ENCODE measurements at places on chromosomes 2 and 18.

DNA sequence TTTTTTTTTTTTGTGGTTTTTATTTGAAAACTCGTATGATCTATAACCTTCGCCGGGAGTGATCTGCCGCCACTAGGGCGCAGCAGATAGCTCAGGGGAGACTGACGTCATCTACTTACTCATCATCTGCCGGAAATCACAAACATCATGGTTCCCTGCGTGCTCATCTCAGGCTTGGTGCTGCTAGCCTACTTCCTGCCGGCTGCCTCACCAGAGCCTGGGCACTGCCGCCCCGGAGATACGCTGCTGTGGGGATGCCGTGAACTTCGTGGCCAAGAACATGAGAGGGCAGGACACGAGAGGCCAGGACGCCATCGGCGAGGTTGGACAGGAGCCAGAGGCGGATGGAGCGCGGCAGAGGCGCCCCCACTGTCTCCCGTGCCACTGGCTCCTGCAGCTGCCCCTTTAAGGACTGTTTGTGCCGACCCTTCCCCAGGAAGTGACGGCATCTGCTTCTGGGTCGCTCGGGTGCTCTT lies 68.8 kb downstream of the DOK6 start:
- no peak for DNase-seq

GRCh38 chr2:229050133-229050532 lies 221.0 kb downstream of the PID1 start:
- DNase-seq = no peak

DNA sequence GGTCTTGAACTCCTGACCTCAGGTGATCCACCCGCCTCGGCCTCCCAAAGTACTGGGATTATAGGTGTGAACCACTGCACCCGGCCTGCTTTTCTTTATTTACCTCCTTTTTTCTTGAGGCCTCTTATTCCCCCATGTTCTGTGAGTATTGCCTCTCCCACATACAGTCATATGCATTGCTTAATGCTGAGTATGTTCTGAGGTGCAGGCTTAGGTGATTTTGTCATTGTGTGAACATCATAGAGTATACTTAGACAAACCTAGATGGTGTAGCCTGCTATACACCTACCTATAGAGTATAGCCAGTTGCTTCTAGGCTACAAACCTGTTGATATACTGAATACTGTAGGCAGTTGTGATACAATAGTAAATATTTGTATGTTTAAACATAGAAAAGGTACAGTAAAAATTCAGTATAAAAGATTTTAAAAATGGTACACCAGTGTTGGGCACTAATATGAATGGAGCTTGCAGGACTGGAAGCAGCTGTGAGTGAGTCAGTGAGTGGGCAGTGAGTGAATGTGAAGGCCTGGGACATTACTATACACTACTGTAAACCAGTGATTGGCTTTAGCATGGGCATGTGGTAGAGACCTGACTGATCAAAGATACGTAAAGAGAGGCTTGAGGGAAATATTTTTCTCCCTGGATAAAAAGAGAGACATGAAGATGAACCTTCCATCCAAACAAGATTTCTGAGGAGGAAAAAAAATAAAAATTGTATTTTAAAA lies 17.6 kb downstream of the SLC39A10 start:
- DNase-seq = no peak

DNA sequence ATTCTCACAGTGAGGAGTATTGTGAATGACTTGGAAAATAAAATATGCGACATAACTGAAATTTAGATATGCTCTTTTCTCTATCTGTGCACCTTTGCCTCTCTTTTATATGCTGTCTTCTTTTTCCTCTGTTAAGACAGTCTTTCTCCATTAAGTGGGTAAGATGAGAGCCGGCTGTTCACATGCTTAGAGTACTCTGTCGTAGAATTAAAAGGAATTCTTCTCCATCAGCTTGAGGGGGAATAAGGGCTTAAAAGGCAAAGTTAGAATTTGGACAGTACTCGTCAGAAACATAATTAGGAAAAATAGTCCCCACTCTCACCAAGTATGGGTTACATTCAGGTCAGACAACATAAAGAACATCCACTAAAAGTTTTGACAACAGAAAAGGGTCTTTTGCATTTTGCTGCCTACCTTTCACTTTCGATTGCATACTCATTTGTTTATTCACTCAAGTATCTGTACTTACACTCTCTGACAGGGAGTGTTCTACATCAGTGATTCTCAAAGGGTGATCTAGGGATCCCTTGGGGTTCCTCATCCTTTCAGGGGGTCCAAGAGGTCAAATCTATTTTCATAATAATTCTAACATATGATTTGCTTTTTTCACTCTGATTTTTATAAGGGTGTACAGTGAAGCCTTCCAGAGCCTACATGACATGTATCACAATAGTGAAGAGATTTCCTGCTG lies 48.0 kb downstream of the ARHGAP15 start:
- no peak for DNase-seq

DNA sequence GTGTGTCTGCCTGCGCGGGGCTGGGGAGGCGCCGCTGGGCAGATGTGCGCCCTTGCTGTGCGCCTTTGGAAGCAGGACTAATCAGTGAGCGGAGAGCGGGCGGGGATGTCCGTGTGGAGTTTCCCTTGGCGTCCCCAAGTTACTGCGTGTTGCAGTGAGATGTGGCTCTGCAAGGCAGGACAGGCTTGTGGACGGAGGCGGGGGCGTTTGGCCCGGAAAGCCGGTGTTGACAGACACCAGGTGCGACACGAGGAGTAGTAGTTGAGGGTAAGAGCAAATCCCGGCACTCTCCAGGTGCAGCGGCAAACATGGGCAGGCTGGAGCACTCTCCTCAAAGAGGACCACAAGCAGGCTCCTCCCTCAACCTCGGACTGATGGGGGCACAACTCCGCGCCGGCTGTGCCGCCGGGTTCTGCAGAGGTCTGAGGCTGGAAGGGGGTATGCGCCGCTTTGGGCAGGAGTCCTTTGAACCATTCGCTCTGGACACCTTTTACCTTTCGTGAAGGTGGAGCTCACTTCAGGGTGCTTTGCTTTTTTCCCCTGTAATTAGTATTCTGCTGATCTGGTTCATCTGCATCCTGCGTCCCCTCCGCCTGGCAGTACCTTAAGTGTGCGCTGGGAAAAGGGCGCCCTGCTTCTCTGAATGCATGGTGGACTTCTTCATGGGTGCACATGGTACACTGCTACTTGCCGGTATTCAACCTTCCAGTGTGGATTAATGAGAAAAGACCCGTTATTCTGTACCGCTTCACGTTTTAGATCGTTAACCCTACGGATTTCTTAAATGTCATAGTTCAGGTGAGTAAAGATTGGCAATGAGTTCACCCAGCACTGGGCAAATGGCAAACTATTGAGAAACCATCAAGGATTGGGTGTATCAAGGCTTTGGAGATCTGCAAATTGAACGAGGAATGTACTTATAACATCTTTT lies 608 bp downstream of the CDH7 start:
- peak; percentile 30 for DNase-seq

GRCh38 chr2:655626-656025 lies 21.6 kb downstream of the TMEM18 start:
- DNase-seq = no peak

GRCh38 chr2:182023235-182023634 lies 37.6 kb downstream of the PPP1R1C start:
- no peak for DNase-seq

GRCh38 chr18:23998018-23998417 lies 16.5 kb upstream of the TTC39C start:
- DNase-seq = no peak

- no peak for DNase-seq
Observed at GRCh38 chr2:105460048-105460732, 61.3 kb upstream of the FHL2 start.

- no peak for DNase-seq
Observed at GRCh38 chr2:67997528-67997900, 65.3 kb downstream of the C1D start.

GRCh38 chr2:67215214-67216055 lies 181.7 kb upstream of the ETAA1 start:
- DNase-seq = no peak

- DNase-seq = no peak
Observed at GRCh38 chr2:187264612-187265011, 183.4 kb downstream of the CALCRL start.

DNA sequence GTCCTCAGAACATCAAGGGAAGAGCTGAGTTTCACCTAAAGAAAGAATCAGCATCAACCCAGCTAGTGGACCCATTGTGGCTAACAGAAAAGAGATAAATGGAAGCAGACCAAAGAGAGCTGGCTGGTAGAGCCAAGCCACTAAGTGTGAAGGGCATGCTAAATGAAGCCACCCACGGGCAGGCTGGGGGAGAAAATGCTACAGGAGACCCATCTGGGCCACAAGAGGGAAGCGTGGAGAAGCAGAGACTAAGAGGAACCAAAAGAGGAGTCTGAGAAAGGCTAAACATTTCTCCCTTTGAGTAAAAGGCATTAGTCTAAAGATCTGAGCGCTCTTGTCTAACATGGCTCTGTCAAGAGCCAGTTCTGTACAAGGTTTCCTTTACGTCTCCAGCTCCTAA lies 15.8 kb downstream of the CWC22 start:
- DNase-seq = no peak

DNA sequence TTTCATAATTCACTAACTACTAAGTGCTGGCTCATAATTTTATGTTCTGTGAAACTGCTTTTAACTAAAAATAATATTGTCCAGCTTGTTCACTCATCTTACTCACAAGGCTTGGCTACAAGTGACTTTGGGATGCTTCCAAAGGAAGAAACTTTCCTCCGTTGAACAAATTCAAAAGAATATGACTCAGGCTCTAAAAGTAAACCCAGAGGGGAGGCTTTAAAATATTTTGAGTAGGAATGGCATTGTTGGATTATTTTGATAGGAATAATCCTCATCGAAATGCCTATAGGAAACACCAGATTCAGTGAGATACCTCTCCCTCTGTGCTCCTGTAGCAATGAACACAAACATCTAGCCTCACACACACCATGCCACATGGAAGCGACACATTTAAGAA lies 25.2 kb upstream of the TLK1 start:
- DNase-seq = no peak

GRCh38 chr2:74845217-74845751 lies 11.4 kb downstream of the HK2 start:
- DNase-seq = no peak

GRCh38 chr2:37886745-37887144 lies 38.3 kb upstream of the RMDN2 start:
- no peak for DNase-seq

GRCh38 chr2:43159797-43160196 lies 66.6 kb downstream of the ZFP36L2 start:
- no peak for DNase-seq

DNA sequence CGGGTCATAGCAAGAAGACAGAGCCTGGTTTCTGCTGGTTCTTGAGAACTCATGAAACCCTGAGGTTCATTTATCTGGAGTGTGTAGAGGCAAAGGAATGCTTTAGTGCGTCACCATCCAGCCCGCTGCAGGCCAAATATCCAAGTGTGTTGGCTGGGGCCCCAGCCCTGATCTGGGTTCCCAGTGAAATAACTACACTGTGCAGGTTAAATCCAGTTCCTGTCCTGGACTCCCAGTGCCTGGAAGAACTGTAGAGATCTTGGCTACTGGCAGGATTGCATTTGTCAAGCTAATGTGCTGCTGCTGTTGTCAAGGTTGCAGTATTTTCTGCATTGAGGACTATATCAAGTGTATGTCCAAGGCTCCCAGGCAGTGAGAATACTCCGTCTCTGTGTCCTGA lies 89.9 kb downstream of the MAPK4 start:
- DNase-seq = peak; percentile 25

GRCh38 chr2:99775585-99775984 lies 285.8 kb upstream of the REV1 start:
- DNase-seq = no peak

DNA sequence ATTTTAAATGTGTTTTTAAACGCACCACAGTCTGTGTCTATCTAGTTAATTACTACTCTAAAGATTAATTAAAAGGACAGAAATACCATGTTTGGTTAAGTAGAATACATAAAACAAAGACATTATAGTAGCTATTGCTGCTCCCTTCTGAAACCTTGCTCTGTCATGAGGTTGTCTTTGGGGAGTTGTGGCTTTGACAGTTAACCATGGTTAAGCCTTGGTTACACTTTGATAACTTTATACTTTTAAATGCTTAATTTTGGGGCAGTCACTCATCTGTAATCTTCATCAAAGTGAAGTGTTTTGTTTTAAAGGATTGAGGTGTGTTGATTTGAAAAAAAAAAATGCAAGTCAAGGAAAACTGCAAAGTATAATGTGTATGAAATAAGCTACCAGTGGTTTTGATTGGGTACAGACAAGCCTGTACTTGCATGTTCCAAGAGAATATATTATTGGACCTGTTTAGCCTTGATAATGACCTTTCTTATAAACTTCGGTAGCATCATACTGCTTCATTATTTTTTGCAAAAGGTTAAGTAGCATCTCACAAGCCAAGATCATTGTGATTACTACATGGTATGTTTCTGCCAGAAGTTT lies 29.8 kb upstream of the TBR1 start:
- DNase-seq = no peak

DNA sequence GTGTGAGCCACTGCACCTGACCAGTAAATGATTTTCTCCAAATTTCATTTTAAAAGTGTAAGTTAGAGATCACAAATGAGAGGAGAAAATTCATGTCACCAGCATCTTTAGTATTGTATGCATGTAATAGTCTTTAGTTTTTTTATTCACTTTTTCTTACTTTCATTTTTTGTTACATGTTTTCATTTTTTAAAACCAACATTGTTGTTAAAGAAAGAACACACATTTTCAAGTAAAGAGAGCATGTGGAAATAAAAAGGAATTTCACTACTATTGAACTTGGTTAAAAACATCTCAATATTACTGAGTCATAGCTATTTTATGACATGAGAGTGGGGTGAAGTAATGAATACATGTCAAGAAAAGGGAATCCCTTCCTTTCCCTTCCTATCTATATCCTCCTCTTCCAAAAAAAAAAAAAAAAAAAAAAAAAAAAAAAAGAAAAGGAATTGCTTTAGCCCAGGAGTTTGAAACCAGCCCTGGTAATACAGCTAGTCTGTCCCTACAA lies 29.1 kb upstream of the PMAIP1 start:
- no peak for DNase-seq

- no peak for DNase-seq
Observed at GRCh38 chr2:43269074-43269572, 42.7 kb upstream of the ZFP36L2 start.

DNA sequence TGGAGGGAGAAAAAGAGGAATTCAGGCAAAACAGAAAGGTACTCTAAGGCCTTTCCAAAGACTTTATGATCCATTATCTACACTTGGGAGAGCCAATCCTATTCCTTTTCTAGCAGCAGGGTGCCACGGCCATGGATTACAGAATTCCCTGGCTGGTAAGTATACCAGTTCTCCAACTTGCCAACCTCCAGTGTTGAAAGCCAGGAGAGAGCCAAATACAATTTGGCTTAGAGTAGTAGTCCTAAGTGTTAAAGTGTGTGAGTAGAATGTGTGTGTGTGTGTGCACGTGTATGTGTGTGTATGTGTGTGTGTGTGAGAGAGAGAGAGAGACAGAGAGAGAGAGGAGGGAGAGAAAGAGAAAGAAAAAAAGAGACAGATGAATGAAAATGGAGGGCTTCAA lies 43.3 kb downstream of the WDPCP start:
- no peak for DNase-seq

DNA sequence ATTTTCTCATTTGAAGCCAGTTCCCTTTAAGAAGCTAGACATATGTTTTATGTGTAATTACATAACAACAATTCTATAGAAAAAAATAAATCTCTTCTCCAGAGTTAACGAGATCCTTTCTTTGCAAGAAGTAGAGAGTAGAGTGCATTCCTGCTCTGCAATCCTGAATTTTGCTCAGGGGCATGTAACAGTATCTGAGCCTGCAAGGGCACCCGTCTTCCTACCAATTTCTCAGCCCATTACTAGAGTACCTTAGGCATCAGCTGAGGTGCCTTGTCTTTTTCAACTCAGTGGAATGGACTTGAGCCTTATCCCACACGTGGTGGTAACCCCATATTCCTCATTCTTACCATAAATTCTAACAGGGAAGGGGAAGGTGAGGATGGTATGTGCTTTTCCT lies 205.9 kb downstream of the IKZF2 start:
- DNase-seq = no peak

Measured in caudate nucleus (tissue), 63 donors.